Uterus (tissue), 4 donors: ENCODE measurements at places on chromosomes 5 and 9. TPM values are rescaled to one million over a fixed set of nuclear protein-coding genes. Genes with fewer than 3 reads are reported as not detected.

RLN2 gene
- not detected for total RNA-seq

ZNF883 gene
- total RNA-seq: 13.3 TPM

DNA sequence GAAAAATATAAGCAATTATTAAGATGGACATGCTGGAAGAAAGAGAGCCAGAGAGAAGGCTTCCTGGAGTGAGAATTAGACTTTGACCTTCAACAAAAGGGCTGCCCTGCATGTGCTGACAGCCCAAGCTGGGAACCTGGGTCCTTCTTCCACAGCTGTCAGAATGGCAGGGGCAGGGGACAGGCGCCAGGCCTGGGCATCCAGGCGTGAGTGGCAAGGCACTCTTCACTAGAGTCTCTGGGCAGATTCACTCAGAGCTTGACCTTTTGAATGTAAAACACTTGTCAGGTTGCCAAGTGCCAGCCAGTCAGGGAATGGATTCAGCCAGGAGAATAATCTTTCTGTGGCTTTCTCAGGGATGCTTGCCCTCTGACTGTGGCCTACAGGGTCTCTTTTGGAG, 119.1 kb upstream of the CLINT1 start:
- no peak overlapping the region for H3K4me3 ChIP-seq
- H3K4me1 ChIP-seq: no peaks in the 10 kb centered on the region
- H3K36me3 ChIP-seq: no peaks in the 10 kb centered on the region
- no peaks in the 10 kb centered on the region for H3K27me3 ChIP-seq
- DNase-seq: no peak

DNA sequence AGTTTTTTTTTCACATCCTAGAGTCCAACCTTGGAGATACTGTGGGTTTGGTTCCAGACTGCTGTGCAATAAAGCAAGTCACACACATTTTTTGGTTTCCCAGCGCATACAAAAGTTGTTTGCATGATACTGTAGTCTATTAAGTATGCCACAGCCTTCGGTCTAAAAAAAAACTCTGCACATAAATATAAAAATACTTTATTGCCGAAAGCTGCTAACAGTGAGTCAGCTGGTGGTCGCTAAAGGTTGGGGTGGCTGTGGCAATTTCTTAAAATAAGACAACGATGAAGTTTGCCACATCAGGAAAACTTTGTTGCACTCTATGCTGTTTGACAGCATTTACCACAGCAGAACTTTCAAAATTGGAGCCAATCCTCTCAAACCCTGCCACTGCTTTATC, 37.4 kb downstream of the UBQLN1 start:
- no peak for DNase-seq
- no peaks in the 10 kb centered on the region for H3K27me3 ChIP-seq
- no peak overlapping the region for H3K4me3 ChIP-seq
- no peaks in the 10 kb centered on the region for H3K4me1 ChIP-seq
- H3K27ac ChIP-seq: no peak overlapping the region

DNA sequence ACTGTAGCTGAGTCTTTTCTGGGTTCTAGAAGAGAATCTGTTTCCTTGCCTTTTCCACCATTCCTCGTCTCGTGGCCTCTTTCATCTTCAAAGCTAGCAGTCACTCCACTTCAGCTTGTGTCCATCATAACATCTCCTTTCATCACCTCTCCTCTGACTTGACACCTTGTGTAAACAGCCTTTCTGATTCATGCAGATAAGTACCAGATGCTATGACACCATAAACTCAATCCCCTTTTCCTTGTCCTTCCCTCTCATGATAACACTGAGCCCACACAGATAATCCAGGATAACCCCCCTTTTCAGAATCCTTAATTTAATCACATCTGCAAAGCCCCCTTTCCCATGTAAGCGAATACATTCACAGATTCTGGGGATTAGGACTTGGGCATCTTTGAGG, 95.5 kb downstream of the SNX24 start:
- no peak overlapping the region for H3K4me3 ChIP-seq
- H3K36me3 ChIP-seq: no peaks in the 10 kb centered on the region
- no peaks in the 10 kb centered on the region for H3K27me3 ChIP-seq

- peak overlapping the region; percentile 71 for H3K27ac ChIP-seq
- DNase-seq: no peak
- no peaks in the 10 kb centered on the region for H3K4me1 ChIP-seq
- H3K4me3 ChIP-seq: peak overlapping the region; percentile 42
- no peaks in the 10 kb centered on the region for H3K27me3 ChIP-seq
These were observed 937 bp downstream of the SVEP1 start for GRCh38 chr9:110578575-110579033.

GRCh38 chr5:96101358-96102089, 139.9 kb upstream of the ELL2 start:
- no peaks in the 10 kb centered on the region for H3K36me3 ChIP-seq
- H3K4me3 ChIP-seq: no peak overlapping the region
- no peak overlapping the region for H3K27ac ChIP-seq
- no peak for DNase-seq
